ENCODE measurements at places on chromosomes 4 and X. TPM values are rescaled to one million over a fixed set of nuclear protein-coding genes. Genes with fewer than 3 reads are reported as not detected.

The HS3ST1 gene
- total RNA-seq: 10.1 TPM

The LINC00632 gene
- 1.2 TPM for total RNA-seq

The C4orf33 gene
- total RNA-seq: 20.2 TPM

The NOP14 gene
- total RNA-seq: 30.8 TPM

The PAK3 gene
- 1.2 TPM for total RNA-seq

The PROM1 gene
- total RNA-seq: under 0.01 TPM

The HSFX2 gene
- not detected for total RNA-seq

The GPC3 gene
- 6.9 TPM for total RNA-seq

The ADGRL3 gene
- total RNA-seq: 0.19 TPM

The MAGEB4 gene
- not detected for total RNA-seq

The PAGE2 gene
- total RNA-seq: not detected

The ATP2B3 gene
- total RNA-seq: not detected

The THAP9 gene
- total RNA-seq: 0.84 TPM

The CBR4 gene
- total RNA-seq: 17.9 TPM

The NKX6-1 gene
- not detected for total RNA-seq

The ARX gene
- total RNA-seq: not detected

The BEX2 gene
- 4.0 TPM for total RNA-seq

The SH2D1A gene
- not detected for total RNA-seq

The P2RY4 gene
- total RNA-seq: 0.21 TPM

The GAGE12F gene
- not detected for total RNA-seq

The TRAM1L1 gene
- 1.9 TPM for total RNA-seq

The TMEM271 gene
- not detected for total RNA-seq

The GPC4 gene
- total RNA-seq: 3.3 TPM

The ADGRG4 gene
- total RNA-seq: not detected

The USP17L21 gene
- not detected for total RNA-seq

The EVC2 gene
- 2.8 TPM for total RNA-seq

The SPARCL1 gene
- total RNA-seq: not detected

The RBM3 gene
- total RNA-seq: 144 TPM

The SSX4 gene
- total RNA-seq: not detected

The USO1 gene
- total RNA-seq: 47.8 TPM

The CENPVL2 gene
- not detected for total RNA-seq

The PDCL2 gene
- total RNA-seq: not detected

The HTR2C gene
- not detected for total RNA-seq

The FBXL5 gene
- 65.3 TPM for total RNA-seq

The EGFL6 gene
- 0.28 TPM for total RNA-seq

The PRKG2 gene
- total RNA-seq: 0.28 TPM

The CRMP1 gene
- not detected for total RNA-seq

The ASB12 gene
- total RNA-seq: not detected

The TRAPPC2 gene
- total RNA-seq: 21.1 TPM

The WDFY3 gene
- 16.4 TPM for total RNA-seq

The AREG gene
- total RNA-seq: 325 TPM

The MND1 gene
- total RNA-seq: 6.3 TPM

The GPR50 gene
- total RNA-seq: not detected
